Activated naive CD4-positive, alpha-beta T cell treated with anti-CD3 and anti-CD28 coated beads for 36 hours (primary cell): ENCODE measurements at places on chromosomes 3 and 15.

- no peak for DNase-seq
Observed at GRCh38 chr3:86989611-86990010, 1.3 kb downstream of the VGLL3 start.

DNA sequence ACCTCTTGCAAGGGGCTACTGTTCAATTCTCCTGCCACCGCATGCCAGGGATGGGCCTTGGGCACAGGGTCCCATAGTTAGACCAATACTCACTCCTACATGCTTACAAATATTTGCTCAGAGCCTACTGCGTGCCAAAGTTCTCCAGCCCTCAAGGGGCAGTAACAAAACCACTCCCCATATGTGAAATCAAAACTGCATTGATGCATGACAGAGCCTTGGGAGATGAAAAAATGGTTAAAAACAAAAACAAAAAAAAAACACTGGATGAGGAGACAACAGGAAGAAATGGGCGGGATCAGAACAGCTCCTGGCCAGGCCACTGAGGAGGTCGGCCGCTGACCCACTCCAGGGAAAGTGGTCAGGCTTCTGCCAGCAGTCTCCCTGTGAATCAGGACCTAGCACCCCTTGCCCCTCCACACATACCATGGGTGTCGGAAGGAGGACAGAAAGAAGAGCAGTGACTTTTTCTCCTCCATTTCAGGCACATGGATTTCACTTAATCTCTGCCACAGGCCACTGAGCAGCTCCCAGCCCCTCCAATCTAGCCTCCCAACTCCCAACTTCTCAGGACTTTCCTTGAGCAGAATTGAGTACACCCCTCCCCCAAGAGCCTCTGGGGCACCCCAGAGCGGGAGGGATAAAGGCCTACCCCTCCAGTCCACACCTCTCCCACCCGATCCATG is 2.8 kb downstream of the PLXNB1 start:
- DNase-seq, result no peak

GRCh38 chr3:83524901-83525300 is 1433.9 kb upstream of the CADM2 start:
- no peak for DNase-seq

DNA sequence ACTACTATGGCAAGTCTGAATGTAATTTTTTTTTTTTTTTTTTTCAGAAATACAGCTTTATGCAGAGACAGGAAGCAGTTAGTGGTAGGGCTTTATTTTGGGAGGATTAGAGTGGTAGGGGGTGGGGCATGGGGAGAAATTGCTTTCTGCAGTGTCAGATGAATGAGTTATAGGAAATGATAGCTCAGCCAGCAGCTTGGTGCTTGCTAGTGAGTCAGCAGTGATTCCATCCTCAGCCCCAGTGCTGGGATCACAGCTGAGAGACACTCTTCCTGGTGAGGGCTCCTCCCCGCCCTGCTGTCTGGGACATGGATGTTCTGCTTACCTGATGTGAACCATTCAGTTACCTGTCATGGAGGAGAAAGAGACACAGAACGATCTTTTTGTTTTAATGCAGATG is 39.6 kb downstream of the SEMA6D start:
- no peak for DNase-seq

DNA sequence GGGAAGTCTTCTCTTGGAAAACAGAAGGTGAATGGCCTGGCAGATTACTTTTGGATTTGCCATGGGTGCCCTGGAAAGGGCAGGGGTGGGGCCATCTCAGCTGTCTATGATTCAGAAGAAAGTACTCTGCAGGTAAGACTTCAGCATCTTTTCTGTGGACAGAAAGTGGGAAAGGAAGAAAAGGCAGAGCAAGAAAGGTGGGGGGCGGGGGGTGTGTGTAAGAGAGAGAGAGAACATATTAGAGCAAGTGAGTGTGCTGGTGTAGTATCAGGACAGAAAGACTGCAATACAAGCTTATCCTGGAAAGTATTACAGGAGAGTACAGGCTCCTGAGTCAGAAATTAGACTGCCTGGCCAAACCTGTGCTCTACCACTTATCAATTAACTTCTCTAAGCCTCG is 5.5 kb downstream of the TAGLN3 start:
- DNase-seq, result peak; percentile 30

DNA sequence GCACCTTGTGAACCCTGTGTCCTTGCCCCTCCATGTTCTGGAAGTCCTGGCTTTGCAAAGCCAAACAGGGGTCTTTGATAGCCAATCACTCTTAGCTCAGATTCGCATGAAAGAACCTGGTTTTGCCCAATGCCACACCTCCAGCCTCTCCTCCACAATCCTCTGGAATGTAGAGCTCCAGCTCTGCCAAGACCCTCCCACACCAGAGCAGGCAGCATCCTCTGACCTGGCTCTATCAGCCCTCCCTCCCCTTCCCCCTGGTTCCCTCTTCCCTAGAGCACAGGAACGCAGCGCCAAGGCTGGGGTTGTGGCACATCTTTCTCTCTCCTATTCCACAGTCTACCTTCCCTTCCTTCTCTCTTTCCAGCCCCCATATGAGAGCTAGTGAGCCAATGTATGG is 133.3 kb downstream of the RPLP1 start:
- DNase-seq, result no peak

DNA sequence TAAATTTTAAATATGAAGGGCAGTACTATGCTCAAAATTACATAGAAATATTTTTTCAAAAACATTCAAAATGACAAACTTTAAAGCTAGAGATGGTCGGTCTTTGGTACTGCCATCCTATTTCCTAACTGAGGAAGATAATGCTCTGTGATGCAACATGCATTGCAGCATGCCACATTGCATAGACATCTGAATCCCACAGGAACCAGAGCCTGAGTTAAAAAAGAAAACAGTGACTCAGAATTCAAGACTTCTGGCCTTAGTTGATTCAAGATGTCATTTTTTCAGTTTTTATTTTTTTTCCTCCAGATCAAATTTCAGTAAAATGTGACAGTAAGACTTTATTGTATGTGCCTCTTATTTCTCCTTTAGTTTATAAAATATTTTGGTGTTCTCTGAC is 33.1 kb downstream of the TP63 start:
- no peak for DNase-seq

GRCh38 chr3:65945953-65946352 is 92.8 kb downstream of the MAGI1 start:
- DNase-seq, result no peak
